ENCODE measurements at places on chromosomes 11 and 22.

- no peak for DNase-seq
Observed at GRCh38 chr11:112518371-112518770, 257.7 kb upstream of the PLET1 start.

GRCh38 chr11:65487467-65488272 lies 11.2 kb upstream of the MALAT1 start:
- DNase-seq = peak; percentile 98

- no peak for DNase-seq
Observed at GRCh38 chr11:67055812-67056211, 835 bp upstream of the RHOD start.

- DNase-seq = no peak
Observed at GRCh38 chr11:117781627-117782026, 15.4 kb downstream of the DSCAML1 start.

- no peak for DNase-seq
Observed at GRCh38 chr11:72787216-72788104, 6.4 kb downstream of the STARD10 start.

DNA sequence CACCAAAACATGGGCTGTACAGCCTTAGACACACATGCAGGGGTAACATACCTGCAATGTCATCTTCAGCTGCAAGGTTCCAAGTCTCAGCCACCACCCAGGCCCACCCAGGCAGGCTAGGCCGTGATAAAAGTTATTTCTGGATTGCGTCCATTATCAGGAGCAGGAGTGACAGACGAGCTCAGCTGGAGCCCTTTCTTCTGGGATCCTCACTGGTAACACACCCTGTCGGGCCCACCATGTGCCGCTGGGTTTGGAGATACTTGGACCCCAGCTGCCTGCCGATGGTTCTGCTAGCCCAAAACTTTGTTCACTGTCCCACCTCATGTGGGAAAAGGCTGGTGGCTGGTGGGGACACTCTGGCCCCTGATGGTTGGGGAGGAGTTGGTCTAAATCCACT lies 24.8 kb downstream of the TMPRSS5 start:
- no peak for DNase-seq

- no peak for DNase-seq
Observed at GRCh38 chr22:27198518-27199035, 541.2 kb downstream of the MIAT start.

GRCh38 chr22:23233752-23234408 lies 53.6 kb downstream of the BCR start:
- no peak for DNase-seq

GRCh38 chr11:57073128-57073527 lies 84.4 kb downstream of the OR5AK2 start:
- DNase-seq = no peak

- no peak for DNase-seq
Observed at GRCh38 chr11:70739811-70740487, 341.6 kb downstream of the CTTN start.

DNA sequence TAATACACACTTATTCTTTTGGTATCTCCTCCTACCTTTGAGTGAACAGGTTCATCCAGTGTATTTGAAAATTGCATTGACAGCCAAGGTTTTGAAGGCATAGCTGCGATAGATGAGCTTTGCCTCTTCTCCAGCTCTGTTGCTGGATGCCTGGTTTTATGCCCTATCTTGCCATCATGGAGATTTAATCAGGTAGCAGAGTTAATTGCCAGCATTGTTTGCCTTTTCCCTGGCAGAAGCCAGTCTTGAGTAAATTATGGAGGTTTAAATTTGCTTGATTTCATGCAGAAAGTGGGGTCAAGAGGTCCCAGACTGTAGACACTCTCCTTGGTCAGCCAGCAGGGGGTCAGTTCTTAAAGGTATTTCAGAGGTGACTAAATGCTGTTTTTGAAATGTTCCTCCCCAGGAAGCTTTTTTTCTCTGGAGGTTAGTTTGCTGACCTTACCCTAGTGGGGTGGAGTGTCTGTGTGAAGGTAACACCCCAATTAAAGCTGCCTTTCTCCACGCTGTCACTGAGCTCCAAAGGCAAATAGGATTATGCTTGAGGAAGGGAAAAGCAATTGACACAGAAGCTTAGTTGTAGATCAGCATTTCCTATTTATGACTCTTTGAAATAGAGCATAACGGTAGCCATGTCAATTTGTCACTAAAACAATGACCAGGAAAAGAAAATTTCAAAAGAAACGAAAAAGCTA lies 96.0 kb downstream of the EXT2 start:
- DNase-seq = no peak

DNA sequence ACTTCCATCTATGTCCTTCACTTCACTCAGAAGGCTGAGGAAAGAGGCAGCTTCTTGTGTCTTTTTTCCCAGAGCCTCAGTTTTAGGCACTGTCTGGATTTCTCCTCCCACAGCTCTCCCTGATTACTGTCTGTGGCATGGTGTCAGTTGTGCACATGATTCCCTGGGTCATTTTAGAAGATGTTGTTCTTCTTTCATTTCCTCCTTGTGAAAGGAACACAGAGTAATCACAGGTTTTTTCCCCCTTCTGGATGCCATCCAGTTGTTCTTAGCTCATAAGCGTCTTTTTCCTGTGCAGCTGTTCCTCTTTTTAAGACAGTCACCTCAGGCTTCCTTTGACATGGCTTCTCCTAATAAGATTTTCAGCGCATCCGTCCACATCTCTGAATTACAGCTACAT lies 212.2 kb downstream of the FAM181B start:
- no peak for DNase-seq

GRCh38 chr11:9601037-9601875 lies 27.8 kb downstream of the WEE1 start:
- no peak for DNase-seq

DNA sequence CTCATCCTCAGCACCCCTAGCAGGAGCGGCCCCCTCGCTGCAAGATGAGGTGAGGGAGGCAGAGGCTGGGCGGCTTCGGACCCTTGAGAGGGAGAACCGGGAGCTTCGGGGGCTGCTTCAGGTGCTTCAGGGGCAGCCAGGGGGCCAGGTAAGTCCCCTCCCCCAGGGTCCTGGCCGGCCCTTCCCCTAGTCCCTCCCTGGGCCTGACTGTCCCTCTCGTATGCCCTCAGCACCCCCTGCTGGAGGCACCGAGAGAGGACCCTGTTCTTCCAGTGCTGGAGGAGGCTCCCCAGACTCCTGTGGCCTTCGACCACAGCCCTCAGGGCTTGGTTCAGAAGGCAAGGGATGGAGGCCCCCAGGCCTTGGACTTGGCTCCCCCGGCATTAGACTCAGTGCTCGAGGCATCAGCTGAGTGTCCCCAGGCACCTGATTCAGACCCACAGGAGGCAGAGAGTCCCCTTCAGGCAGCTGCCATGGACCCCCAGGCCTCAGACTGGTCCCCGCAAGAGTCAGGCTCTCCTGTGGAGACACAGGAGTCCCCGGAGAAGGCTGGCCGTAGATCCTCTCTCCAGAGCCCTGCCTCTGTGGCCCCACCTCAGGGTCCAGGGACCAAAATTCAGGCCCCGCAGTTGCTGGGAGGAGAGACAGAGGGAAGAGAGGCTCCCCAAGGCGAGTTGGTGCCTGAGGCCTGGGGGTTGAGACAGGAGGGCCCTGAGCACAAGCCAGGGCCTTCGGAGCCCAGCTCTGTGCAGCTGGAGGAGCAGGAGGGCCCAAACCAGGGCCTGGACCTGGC lies 4.0 kb downstream of the CCDC88B start:
- peak; percentile 65 for DNase-seq

- DNase-seq = no peak
Observed at GRCh38 chr11:90124371-90124770, 10.1 kb upstream of the NAALAD2 start.

DNA sequence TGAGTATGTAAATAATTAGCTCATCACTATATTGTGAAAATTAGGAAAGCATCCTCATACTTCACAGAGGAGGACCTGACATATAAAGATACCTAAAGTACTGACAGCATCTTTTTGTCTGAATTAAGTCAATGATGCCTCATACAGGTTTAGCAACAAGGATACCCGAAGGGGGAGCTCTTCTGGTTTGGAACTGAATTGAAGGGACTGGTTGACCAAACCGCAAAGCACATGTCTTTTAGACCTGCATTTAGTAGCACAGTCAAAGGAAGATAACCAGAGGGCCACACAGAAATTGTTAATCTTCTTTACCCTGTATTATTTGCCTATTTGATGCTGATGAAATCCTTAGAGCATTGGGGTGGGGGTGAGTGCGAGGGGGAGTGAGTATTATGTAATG lies 12.9 kb upstream of the WT1 start:
- DNase-seq = no peak

DNA sequence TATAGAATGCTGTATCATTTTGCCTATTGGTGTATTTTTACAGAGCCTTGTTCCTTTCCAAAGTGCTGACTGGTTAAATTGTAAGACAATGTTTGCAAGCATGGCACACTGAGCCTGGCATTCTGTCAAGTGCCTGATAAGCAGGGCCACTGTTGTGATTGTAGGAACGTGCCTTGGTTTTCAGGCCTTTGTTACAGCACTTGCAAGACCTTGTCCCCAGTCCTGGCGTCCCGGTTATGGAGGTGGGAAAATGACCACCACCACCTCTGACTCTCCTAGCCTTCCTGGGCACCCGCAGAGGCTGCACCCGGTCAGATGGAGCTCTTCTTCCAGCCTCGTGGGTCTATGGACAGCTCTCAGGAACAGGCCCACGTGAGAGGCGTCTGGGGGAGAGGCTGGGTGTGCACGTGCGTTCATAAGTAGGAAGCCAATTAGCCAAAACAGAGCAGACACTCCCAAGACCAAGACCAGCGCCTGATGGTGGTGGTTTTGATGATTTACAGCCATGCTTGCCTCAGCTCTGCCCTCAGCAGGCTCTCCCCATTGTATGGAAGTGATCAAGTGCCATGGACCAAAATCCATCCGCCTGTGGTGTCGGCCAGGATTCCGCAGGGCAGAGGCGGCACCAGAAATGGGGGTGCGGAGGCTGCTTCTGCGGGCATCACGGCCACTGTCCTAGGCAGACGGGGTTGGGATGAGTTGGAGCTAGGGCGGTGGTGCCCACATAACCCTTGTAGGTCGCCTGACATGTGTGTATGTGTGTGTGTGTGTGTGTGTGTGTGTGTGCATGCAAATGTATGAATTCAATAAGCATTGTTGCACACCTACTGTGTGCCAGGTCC lies 89.8 kb downstream of the RTL6 start:
- DNase-seq = no peak

- no peak for DNase-seq
Observed at GRCh38 chr11:23359297-23359696, 499.0 kb upstream of the CCDC179 start.

DNA sequence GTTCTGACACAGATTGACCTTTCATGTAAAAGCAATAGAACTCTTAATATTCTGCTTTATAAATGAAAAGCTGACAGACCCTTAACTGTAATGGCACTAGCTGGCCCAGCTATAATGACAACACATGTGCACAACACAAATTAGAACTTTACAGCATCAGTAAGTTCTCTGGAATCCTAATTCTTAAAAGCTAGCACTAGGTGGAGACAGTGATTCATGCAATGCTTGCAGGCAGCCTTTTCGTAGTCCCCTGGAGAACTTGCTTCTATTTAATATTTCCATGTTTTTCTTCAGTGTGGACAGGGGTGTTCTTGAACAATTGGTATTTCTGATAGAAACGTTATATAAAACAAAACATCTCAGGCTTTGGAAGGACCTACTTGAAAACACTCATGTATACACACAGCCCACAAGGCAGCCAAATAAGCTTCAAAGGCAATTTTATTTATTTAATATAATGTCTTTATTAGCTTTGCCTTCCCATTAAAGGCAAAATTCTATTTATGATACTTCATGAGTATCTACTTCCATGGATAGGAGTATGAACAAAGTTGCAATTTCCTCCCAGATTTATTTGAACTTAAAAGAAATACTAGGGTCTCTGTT lies 374.3 kb upstream of the MPPED2 start:
- no peak for DNase-seq

DNA sequence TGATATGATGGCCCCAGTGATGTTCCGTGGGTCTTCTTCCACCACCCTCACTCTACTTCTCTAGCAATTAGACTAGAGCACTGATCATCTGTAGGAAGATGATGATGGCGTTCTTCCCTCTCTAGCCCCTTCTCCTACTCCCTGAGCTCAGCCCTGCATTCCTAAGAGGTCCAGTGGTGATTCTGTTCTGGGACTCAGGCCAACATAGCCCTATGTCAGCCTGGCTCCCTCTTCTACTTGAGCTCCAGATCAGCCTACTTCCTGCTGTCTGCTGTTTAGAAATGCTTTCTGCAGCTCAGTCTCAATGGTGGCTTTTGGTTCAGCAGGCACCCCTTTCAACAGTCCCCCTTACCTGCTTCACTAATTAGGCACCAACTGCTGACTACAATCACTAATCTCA lies 86.1 kb upstream of the ZBED5 start:
- no peak for DNase-seq

DNA sequence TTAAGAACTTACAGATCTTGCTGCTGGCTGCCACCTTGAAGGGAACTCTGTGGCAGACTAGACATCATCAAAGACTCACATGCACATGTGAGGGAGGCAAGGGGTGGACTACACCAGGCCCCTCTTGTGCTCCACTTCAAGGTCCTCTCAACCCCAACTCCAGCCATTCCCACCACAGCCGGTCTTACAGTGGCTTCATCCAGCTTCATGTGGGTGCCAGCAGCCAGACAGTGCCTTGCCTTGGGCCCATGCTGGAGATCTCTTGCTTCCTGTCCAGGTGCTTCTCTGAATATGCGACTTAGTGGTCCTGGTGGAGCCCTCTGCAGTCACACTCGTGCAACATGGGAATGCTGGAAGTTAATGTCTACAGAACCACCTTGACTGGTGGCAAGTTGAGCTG lies 44.6 kb upstream of the WNT7B start:
- DNase-seq = peak; percentile 22

GRCh38 chr11:73070653-73071052 lies 71.5 kb downstream of the FCHSD2 start:
- no peak for DNase-seq

DNA sequence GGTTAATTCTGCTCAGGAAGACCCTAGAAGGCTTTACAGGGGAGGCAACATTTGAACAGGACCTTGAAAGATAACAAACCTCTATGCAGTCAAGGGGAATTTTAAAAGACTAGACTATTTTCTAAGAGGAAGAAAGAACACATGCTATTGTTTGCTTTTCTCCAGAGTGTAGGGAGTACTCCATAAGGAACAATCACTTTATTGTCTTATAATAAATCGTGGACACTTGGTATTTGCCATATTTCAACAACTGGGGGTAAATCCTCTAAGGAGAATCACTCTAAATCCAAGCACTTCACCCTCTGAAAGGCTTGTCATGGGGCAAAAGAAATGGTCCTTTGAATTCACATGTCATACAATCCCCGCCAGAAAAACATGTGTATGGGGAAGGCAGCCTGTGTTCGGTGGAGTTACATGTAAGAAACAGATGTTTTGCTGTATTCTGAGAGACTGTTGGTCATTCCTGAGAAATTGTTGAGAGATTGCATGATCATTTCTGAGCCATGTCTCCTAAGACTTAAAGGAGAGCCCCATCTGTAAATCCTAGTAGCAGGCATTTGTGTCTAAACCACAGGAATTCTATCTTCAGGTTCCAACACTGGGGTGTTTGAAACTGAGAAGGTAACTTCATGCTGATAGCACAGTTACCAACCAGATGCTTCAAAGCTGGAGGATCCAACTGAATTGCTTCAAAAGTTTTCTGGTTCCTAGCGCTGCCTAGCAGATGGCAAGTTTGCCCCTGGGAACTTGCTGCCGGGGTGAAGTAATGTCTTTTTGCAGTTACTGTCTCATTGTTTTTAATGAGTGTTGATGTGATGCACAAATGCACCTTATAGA lies 66.8 kb downstream of the FZD4 start:
- no peak for DNase-seq

Measured in RWPE2 (cell line).